ENCODE measurements at places on chromosomes 1 and 21. TPM values are rescaled to one million over a fixed set of nuclear protein-coding genes. Genes with fewer than 3 reads are reported as not detected.

Gene LRIF1
- total RNA-seq, result 17.0 TPM

Gene SLC16A4
- total RNA-seq, result 1.3 TPM

Gene ERO1B
- 17.5 TPM for total RNA-seq

DNA sequence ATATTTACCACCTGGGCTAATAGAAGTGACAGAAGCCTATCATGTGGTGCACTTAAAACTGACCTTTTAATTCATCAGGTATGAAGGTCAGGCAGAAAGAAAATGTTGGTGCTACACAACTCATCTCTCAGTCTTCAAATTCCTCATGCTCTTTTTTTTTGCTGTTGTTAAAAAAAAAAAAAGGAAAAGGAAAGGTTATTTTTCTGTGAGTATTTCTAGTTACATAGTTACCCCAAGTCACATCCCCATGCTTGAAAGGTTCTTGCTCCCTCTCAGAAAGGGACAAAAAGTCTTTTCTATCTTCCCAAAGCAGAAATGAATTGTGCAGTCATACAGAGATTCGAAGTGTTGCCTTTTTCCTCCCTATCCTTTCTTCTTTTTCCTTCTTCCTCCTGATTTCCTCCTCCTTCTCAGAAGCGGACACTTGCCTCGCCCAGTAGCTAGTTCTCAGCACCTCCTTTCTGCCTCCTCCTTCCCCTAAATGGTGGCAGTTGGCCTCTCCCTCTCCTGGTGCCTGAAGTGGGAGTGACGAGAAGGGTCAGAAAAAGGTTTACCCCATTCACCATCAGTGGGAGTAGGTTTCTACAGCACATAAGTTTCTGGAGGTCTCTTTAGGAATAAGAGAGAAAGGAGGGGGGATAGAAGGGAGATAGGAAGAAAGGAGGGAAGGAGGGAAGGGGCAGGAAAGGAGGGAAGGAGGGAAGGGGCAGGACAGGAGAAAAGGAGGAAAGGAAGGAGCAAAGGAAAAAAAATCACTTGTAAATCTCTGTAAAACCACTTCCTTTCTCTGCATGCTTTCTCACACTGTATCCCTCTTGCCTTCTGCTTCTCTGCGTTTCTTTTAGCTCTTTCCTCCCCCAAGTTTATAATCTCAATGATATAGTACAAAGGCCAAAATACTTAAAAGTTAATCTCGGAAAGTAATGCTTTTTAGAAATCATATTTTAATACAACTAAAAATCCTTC lies 20.4 kb upstream of the C1orf105 start:
- DNase-seq, result no peak

DNA sequence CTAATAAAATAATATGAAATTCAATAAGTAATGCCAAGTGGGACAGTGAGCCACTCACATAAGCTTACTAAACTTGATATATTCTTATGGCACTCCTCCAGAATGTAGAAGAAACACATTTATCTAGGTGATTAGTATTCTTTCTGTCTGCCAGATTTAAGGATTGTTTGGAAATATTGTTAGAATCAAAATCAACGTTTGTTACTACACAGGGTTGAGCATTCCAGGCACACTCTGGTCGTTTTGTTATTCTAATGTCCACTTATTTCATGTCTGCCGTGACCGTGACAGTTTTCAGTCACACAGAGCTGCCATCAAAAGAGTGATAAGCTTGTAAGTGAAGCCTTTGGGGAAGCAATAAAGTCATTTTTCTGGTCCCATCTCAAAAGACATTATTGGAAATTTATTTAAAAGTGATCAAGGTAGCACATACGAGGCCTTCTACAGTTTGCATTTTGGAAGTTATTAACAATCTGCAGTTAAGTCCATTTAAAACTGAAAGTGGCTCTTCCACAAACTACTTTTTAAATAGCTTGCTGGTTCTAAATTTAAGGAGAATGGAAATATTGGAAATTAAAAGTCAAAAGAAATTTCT lies 38.0 kb downstream of the NFIA start:
- DNase-seq, result no peak

Gene ZBTB8B
- 0.02 TPM for total RNA-seq

GRCh38 chr1:218493986-218494385 lies 148.8 kb downstream of the TGFB2 start:
- no peak for DNase-seq

Data from activated B cell treated with CpG ODN at 0.5 μM for 24 hours (primary cell).